ENCODE measurements at places on chromosomes 13 and 19.

- DNase-seq = peak; percentile 98
Measured at GRCh38 chr19:29605653-29606419, at the start of gene POP4. TSS of gene POP4 (plus strand) at chr19:29606283. CDS start at chr19:29606319, 36 bp downstream.

DNA sequence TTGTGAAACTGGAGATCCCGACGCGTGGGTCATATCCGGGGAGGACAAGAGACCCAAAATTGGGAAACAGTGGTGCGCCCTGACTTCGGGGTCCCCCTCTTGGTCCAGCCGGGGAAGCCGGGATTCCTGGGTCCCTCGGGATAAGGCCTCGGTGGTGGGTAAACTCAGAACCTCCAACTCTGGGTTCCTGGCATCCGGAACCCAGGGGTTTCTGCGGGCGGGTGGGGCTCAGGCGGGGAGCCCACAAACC lies 688 bp downstream of the ZFP36 start:
- no peak for DNase-seq

DNA sequence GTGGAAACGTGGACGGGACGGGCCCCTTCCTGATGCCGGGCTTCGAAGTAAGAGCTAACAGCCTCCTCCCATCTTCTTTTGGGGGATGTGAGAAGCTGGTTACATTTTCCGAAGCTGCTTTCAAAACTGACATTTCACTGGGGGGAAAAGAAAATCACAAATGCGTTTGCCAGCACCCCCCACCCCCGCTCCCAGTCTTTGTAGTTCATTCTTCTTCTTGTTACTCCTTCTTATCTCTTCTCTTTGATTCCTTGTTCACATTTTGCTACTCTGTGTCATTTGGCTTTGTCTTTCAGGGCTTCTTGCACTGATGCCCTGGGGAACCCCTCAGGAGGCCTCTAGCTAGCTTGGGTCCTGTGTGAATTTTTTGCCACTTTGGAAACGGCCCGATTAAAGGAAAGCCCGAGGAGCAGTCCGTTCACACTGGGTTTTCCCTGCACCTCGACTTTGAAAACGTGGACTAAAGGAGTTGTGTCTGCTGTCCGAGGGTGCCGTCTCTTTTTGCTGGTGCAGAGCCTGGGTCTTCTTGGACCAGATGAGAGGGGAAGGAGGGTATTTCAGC lies 1.3 kb downstream of the CARM1 start:
- DNase-seq = no peak

- no peak for DNase-seq
Measured at GRCh38 chr13:32298695-32299094, 16.5 kb downstream of the ZAR1L start.

- DNase-seq = no peak
Measured at GRCh38 chr13:82116422-82116989, 1765.8 kb downstream of the SLITRK1 start.

- DNase-seq = no peak
Measured at GRCh38 chr19:16216744-16217670, 19.3 kb downstream of the AP1M1 start.

DNA sequence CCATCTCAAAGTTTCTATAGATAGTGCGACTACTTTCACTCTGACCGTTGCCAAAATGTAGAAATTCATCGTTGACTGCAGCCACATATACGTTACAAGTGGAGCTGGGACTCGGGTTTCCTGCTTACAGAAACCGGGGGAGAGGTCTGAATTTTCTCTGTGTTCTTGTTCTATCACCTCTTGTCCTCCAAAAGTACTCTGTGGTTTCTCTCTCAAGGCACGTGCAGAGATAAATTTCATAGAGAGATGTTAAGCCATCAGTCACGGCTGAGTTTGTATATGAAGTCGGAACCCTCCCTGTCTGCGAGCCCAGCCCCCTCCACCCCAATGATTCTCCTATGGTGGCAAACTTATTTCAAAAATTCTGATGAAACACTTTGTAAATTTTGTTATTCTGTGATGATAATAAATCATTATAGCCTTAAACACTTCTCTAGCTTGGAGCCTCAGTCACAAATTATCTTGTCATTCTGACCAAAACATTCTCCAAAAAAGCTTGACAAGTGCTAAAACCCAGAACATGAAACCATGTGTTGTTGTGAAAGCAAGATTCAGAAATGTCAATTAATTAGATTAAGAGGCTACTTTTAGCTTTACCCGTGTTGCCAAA lies 87.5 kb downstream of the TSHZ3 start:
- DNase-seq = no peak

- DNase-seq = no peak
Measured at GRCh38 chr13:27666951-27667350, 45.3 kb downstream of the POLR1D start.

DNA sequence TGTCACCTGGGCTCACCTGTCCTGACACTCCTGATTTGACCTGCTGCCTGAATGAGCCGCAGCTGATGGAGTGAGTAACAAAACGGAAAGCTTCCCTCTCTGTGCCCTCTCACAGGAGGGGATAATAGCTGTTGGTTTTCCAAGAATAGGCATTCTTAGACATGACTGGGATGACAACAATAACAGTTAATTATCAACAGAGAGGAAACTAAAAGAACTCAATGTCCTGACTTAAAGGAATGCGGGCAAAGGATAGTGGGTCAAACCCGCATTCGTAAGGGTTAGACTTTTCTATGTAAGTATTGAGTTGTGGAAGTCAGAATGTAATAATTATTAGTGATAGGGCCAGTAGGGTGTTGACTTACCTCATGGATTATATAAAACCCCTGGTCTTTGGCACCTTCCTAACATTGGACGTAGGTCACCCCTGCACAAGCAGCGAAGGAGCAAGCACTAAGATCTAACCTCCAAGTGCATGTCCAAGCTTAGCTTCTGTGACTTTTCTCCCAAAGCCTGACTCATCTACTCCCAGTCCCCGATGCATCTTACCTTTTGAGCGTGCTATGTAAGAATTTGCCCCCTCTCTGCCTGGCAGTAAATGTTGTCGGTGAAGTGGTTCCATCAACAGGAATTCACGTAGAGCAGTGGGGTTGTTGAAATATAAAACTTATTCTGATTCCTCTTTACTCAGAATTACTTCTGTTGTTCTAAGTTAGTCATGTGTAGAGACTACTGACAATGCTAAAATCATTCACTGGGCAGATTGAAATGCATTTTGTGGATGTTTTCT lies 442.3 kb downstream of the FGF9 start:
- no peak for DNase-seq

DNA sequence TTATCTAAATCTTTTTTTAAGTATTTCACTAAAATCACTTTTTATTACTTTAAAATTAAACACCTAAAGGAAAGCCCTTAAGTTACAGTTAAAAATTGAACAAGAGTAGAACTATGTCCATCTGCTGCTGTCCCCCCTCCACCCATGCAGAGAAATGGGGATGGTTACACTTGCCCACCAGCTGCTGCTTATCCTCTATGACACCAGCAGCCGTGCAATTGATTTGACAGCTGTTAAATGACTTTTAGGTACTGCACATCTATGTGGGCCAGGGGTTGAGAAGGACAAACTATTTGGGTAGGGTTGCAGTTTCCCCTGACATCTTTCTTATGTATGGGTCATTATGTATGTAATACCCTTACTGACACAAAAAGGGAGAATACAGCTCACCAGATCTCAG lies 77.2 kb downstream of the TBC1D4 start:
- no peak for DNase-seq

GRCh38 chr13:25288966-25289365 lies 1.7 kb upstream of the MTMR6 start:
- DNase-seq = no peak

- DNase-seq = no peak
Measured at GRCh38 chr19:16619457-16619856, 8.5 kb downstream of the MED26 start.

GRCh38 chr13:80524447-80525215 lies 183.7 kb upstream of the SPRY2 start:
- DNase-seq = no peak

- DNase-seq = no peak
Measured at GRCh38 chr13:99361197-99361596, 54.0 kb upstream of the GPR183 start.

GRCh38 chr13:80214521-80214991 lies 126.4 kb downstream of the SPRY2 start:
- no peak for DNase-seq

DNA sequence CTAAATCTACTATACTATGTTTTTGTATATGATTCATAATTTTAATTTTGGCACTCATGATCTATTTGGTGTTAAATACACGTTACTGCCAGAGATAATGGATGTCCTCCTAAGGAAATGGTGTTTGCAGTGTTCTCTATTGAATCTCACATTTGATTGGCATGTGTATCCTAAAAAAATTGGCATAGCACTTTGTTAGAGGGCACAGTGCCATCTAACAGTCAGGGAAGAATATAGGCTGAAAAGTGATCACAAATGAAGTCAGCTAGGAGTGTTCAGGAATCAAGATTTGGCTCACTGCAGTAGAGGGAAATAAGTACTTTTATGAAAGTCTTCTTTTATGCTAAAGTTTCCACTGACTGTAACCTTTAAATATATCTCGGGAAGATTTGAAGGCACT lies 624.6 kb downstream of the GPC6 start:
- no peak for DNase-seq

- DNase-seq = no peak
Measured at GRCh38 chr13:101829484-101829883, 377.0 kb downstream of the ITGBL1 start.

DNA sequence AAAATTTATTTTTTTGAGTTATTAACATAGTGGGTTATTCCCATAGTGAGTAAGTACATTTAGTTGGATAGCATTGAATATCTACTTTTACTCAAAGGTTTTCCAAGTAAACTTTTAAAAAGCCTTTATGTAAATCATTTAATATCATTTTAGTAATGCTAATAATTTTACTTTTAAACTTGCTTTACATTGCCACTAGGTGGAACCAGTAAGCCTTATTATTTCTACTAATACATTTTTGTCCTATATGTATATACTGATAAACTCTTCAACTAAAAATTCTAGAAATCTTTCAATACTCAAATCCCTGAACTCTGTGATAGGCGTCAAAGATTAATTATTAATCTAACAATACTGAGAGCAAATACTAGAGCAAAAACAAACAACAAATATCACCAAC lies 1709.2 kb upstream of the PCDH20 start:
- no peak for DNase-seq

GRCh38 chr13:60417734-60418133 lies 20.7 kb downstream of the TDRD3 start:
- no peak for DNase-seq

GRCh38 chr19:947090-947706 lies 21.4 kb downstream of the ARID3A start:
- no peak for DNase-seq

DNA sequence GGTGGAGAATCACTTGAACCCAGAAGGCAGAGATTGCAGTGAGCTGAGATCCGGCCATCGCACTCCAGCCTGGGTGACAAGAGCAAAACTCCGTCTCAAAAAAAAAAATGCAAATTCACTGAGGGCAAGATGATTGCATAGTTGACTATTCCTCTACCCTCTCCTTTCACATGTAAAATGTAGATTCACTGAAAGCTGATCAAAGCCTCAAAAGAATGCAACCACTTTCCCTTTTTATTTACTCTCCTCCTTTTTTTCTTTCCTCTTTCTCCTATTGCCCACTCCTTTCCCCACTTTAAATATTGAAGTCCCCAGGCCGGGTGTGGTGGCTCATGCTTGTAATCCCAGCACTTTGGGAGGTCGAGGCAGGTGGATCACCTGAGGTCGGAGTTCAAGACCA lies 6.3 kb downstream of the TEX101 start:
- DNase-seq = no peak

GRCh38 chr13:69050696-69051095 lies 1056.9 kb upstream of the ATXN8OS start:
- DNase-seq = no peak

GRCh38 chr13:29774830-29775229 lies 75.6 kb downstream of the UBL3 start:
- no peak for DNase-seq

DNA sequence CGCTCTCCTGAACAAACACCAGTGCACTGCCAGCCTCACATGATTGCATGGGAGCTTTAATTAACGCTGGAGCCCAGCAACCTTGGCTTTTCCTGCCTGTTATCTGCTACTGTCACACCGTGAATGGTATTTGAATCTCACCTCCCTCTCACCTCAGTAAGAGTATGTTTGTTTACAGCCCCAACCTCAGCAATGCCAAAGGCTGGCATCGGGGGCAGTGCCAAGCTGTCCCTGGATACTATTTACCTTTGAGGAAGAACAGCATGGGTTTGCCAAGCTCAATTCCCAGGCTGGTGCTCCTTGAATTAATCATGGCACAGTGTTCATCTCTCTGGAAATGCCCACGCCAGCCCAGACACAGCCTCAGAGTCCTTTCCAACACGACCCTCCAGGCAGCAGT lies 57.2 kb upstream of the SERPINE3 start:
- no peak for DNase-seq

DNA sequence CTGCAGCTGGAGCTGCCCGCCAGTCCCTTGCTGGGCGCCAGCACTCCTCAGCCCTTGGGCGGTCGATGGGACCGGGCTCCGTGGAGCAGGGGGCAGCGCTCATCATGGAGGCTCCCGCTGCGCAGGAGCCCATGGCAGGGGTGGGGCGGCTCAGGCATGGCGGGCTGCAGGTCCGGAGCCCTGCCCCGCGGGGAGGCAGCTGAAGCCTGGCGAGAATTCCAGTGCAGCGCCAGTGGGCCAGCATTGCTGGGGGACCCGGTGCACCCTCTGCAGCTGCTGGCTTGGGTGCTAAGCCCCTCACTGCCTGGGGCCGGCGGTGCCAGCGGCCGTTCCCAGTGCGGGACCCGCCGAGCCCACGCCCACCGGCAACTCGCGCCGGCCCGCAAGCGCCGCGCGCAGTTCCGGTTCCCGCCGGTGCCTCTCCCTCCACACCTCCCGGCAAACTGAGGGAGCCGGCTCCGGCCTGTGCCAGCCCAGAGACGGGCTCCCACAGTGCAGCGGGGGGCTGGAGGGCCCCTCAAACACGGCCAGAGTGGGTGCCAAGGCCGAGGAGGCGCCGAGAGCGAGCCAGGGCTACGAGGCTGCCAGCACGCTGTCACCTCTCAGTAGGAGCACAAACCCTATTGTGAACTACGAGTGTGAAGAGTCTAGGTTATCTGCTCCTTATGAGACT lies 687.1 kb downstream of the PCDH17 start:
- DNase-seq = no peak

- no peak for DNase-seq
Measured at GRCh38 chr13:24134231-24134630, 26.3 kb upstream of the SPATA13 start.

DNA sequence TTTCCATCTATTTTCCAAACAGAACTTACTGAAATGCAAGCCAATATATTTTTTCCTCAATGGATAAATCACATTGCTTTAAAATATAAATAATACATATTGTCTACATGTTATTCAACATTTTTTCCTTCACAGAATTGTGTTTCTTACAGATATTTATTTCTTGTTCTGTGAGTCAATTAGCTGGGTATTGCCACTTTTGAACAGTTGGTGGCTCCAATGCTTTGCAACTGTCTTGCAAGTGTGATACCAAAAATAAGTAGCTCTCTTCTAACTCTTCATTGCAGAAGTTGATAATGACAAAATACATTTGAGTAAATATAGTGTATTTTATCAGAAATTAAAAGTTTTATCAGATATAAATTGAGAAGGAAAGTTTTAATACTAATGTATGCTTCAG lies 17.1 kb upstream of the GPC5 start:
- DNase-seq = peak; percentile 31
